ENCODE measurements at places on chromosomes 5 and 9. TPM values are rescaled to one million over a fixed set of nuclear protein-coding genes. Genes with fewer than 3 reads are reported as not detected.

DNA sequence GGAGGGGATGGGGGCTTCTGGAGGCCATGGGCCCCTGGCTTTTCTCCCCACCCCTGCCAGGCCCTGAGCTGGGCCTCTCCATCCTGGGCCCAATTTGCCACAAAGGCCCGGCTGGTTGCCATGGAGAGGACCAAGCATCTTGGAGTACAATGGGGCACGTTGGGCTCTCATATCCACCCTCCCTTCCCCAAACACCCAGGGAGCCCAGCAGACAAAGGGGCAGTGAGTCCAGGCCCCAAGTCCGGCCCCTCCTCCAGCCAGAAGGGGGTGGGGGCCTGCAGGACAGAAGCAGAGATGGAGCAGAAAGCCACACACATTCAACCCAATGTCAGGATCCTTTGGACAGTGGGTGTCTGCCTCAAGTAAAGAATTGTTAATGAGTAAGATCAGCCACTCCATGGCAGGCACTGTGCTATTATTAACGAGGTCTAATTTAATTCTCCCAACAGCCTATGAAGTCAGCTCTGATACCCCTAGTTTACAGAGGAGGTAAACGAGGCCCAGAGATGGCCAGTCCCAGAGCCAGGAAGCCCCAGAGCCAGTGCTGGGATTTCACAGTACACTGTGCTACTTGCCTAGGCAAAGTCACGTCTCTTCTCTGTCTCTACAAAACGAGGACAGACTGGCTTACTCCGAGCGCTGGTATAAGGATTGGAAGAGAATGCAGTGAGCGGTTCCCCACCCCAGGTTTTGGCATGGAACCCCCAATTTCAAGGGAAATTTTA lies 2.3 kb downstream of the CRB2 start:
- no peak for DNase-seq

- DNase-seq = no peak
Measured at GRCh38 chr5:163631856-163632255, 126.4 kb downstream of the MAT2B start.

DNA sequence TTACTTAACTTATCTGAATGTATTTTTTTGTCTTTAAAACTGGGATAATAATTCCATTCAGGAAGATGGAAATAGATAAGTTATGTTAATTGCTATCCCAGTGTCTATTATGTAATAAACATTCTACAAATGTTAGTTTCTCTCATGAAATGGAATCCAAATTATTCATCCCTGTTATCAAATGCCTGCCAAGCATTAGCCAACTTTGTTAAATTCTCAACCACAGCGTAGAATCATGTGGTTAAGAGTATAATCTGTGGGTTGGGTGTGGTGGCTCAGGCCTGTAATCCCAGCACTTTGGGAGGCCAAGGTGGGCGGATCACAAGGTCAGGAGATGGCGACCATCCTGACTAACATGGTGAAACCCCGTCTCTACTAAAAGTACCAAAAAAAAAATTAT lies 912.9 kb upstream of the SEMA6A start:
- DNase-seq = no peak

GRCh38 chr5:146009020-146009419 lies 72.6 kb downstream of the SH3RF2 start:
- DNase-seq = no peak

DNA sequence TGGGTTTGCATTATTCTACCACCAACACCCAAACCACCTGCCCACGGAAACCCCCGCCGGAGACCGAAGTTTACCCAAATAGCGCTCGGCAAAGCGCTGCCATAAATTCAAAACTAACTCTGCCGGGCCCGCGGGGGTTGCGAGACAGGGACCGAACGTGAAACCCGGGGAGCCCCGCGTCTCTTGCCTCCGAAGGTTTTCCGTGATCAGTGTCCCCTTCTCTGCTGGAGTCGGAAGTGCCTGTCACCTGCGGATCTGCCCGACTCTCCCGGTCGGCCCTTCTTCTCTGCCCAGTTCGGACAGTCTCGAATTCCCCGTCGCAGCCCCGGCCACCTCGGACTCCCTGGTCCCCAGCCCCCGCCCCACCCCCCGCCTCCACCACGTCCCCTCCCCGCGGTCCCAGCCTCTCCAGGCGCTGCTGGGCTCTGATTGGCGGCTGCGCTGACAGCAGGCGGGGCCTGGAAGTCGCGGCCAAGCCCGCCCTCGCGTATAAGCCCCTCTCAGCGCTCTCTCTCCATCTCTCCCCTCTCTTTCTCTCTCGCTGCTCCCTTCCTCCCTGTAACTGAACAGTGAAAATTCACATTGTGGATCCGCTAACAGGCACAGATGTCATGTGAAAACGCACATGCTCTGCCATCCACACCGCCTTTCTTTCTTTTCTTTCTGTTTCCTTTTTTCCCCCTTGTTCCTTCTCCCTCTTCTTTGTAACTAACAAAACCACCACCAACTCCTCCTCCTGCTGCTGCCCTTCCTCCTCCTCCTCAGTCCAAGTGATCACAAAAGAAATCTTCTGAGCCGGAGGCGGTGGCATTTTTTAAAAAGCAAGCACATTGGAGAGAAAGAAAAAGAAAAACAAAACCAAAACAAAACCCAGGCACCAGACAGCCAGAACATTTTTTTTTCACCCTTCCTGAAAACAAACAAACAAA lies at the start of gene RORB:
RORB (plus strand) TSS at position 517 of the 929 bp plus-strand sequence. CDS start 642 bp downstream, outside the sequence.
- peak; percentile 26 for DNase-seq

DNA sequence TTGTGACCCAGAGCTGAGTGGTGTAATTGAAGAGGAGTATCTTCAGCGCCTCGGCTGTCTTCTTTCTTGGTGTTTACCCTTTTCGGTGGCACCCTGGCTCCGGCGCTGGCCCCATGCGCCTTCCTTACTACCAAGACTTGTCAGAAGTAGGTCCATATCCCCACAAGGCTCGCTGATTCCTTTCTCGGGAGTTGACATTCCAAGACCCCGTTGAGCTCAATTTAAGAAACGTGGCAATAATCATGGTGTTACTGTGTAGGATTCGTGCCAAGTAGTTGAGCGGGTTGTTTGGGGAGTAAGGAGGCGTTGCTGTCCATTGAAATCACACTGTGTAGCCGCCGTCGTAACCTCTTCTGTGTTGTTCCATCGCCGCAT lies 795 bp downstream of the NDUFAF2 start:
- peak; percentile 76 for DNase-seq

DNA sequence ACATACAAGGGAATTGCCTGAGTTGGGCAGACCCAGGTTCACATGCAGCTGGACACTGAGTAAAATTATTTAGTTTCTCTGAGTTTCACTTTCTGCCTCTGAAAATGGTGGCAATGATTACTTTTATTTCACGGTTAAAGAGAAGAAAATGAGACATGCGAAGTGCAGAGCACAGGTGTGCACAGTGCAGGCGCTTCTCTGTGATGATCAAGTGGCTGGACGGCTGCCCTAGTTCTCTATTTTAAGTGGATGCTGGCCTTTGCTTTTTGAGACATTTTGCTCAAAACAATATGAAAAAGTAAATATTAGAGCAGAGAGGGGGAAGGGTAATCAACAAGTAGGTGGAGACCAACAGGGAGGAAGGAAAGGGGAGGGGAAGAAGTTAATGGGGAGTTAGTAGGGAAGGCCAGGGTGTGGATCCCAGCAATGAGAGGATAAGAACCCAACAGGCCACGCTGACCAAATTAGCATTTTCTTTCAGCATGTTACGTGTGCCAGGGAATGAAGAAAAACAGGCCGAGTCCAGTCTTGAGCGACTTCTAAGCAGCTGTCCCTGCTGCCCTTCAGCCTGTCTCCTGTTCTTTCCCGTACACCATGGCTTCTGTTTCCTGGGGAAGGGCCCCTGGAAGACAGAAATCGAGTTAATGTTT lies 16.1 kb downstream of the SNX18 start:
- peak; percentile 71 for DNase-seq

- DNase-seq = no peak
Measured at GRCh38 chr5:147290261-147290660, 55.4 kb downstream of the STK32A start.

GRCh38 chr9:23823986-23824829 lies 1.8 kb downstream of the ELAVL2 start:
- no peak for DNase-seq

DNA sequence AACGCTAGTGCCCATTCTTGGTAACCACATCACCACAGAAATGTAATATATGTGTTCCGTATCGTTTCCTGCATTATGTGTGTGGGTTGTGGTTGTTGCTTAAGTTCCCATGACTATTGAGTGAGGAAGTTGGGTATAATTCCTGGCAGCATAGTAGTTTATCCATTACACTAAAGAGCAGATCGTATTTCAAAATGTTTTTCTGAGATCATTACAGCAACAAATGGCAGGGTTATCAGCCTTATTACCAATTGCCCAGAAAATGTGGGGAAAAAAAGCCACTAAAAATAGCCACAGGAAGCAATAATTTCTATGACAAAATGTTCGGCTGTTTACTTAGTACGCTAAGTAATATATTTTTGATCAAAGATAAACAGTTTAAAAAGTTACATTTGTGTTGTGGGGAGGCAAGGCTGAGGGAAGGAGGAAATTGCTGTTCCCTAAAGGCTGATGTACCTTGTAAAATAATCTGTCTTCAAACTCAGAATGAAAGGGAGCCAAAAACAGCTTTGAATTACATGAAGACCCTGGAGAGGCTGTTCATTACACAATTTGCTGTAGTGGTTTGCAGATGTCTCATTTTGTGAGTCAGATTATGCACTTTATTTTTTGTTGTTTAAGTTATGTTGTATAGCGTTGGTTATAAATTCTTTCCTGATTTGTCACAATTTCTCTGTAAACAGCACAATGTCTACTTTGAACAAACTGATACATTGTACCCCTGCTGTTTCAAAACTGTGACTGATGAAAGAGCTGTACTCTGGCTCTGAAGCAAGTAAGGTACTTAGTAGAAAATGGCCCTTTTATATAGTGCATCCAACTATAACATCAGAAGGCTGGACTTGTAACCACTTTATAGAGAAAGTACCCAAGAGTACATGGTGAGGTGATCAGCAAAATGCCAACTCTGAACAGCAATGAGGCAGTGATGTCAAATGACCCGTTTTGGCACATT lies 1028.5 kb downstream of the NR2F1-AS1 start:
- peak; percentile 82 for DNase-seq

GRCh38 chr5:22998774-22999173 lies 145.6 kb upstream of the CDH12 start:
- DNase-seq = no peak

GRCh38 chr5:62342476-62342837 lies 36.5 kb downstream of the KIF2A start:
- DNase-seq = no peak

GRCh38 chr9:78479441-78479840 lies 182.5 kb downstream of the PSAT1 start:
- DNase-seq = no peak

DNA sequence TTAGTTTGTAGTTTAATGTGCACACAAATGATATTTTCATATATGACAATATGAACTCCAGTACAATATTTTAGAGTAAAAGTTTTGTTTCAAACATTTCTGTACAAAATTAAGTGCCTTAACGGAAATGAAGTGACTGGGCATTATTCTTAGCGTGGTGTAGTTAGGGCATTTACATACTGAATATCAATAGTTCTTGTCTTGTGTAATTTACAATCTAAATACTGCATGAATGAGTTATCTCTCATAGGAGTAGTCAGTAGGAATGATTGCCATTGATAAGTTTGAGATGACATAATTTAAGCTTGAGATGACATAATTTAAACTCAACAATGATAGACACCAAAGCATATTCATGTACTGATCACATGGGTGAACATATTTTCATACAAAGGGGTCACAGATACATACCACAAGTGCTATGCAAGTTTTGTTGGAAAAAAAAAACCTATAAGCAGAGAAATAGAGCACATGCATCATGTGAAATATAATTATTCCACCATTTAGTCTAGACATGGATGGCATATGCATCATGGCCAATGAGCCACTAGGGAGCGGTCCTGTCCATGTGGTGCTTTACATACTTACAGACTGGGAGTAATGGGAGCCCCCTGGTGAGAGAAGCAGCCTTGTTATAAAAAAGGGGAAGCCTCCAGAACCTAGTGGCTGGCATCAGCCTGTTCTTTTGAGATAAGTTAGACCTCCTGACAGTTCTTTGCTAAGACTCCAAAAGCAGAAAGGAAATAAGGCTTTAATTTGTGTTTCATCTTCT lies 1523.9 kb downstream of the MAT2B start:
- no peak for DNase-seq

The AK8 gene
- 0.06 TPM for polyA plus RNA-seq

The ASPN gene
- not detected for polyA plus RNA-seq

The PROB1 gene
- 0.47 TPM for polyA plus RNA-seq
